ENCODE measurements at places on chromosomes 7 and 10. TPM values are rescaled to one million over a fixed set of nuclear protein-coding genes. Genes with fewer than 3 reads are reported as not detected.

GRCh38 chr10:99280472-99280871, 44.8 kb upstream of the HPSE2 start:
- no peaks in the 10 kb centered on the region for H3K4me1 ChIP-seq
- H3K27me3 ChIP-seq = no peaks in the 10 kb centered on the region
- no peak for DNase-seq
- no peak overlapping the region for H3K4me3 ChIP-seq
- H3K27ac ChIP-seq = no peak overlapping the region

- H3K36me3 ChIP-seq = no peaks in the 10 kb centered on the region
- H3K4me3 ChIP-seq = no peak overlapping the region
- no peak for DNase-seq
- no peaks in the 10 kb centered on the region for H3K27me3 ChIP-seq
- no peak overlapping the region for H3K27ac ChIP-seq
These were observed 58.8 kb upstream of the LANCL2 start for GRCh38 chr7:55306331-55306730.

GRCh38 chr7:106104721-106105260, 7.3 kb downstream of the SYPL1 start:
- H3K27me3 ChIP-seq = no peaks in the 10 kb centered on the region
- no peaks in the 10 kb centered on the region for H3K36me3 ChIP-seq
- peaks cover 12% of the 10 kb centered on the region for H3K4me1 ChIP-seq
- DNase-seq = no peak
- H3K27ac ChIP-seq = no peak overlapping the region

The LRRD1 gene
- 0.09 TPM for total RNA-seq
